ENCODE measurements at places on chromosomes 5 and 9.
A peak's percentile ranks its signal among the peaks of the same experiment; 100 is the strongest.

GRCh38 chr5:105057001-105057436 lies 1494.4 kb upstream of the NUDT12 start:
- no peak for DNase-seq

DNA sequence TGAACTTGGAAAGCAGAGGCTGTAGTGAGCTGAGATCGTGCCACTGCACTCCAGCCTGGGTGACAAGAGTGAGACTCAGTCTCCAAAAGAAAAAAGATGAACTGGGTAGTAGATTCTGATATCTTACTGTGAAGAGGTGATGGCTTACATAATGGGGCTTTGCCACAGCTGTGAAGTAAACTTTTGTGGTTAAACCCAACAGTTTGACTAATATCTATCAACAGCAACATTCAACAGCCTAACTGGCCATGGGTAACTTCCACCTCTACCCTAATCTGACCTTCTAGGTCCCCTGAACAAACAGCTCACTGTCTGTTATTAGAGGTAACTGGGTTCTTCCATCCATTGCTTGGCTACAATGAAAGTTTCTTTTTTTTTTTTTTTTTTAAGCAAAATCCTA lies 52.1 kb downstream of the TLE1 start:
- no peak for DNase-seq

- DNase-seq: peak; percentile 26
Observed at GRCh38 chr5:89036704-89037489, 153.9 kb upstream of the MEF2C start.

- DNase-seq: no peak
Observed at GRCh38 chr5:34005681-34006080, 2.2 kb downstream of the AMACR start.

DNA sequence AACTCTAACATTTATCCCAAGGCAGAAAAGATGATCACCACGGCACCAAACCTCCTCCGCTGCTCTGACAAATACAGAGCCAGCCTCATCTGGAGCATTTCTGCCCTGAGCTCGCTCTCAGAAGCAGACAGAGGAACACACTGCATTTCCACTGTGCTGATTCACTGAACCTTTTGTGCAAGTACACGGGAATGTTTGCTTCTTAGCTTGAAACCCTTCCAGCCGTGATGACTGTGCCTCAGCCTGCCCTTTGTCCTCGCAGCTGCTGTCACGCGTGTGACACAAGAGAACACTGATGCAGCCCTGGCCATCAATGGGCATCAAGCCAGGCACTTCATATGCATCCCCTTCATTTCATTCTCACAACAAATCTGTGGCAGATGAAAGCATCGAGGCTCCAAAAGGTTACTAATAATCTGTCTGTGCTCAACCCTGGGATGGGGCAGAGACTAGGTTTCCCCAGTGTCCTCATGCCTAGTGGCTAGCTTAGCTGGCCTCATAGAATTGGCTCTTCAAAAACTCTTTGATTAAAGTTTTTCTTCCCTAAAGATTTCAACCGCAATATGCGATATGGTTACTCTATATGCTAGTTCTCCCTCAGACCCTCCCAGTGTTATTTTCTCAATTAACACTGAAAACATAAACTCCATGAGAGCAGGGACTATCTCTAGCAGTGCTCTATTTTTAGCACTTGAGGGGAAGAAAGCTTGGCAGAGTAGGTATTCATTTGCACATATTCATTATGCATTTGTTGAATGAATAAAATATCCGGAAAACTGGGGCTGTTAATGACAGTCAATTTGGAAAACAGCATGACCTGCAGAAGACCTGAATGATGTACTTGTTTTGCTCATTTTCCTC lies 7.3 kb downstream of the CDC14B start:
- peak; percentile 88 for DNase-seq

GRCh38 chr9:72949918-72950325 lies 2.9 kb downstream of the ALDH1A1 start:
- peak; percentile 43 for DNase-seq

DNA sequence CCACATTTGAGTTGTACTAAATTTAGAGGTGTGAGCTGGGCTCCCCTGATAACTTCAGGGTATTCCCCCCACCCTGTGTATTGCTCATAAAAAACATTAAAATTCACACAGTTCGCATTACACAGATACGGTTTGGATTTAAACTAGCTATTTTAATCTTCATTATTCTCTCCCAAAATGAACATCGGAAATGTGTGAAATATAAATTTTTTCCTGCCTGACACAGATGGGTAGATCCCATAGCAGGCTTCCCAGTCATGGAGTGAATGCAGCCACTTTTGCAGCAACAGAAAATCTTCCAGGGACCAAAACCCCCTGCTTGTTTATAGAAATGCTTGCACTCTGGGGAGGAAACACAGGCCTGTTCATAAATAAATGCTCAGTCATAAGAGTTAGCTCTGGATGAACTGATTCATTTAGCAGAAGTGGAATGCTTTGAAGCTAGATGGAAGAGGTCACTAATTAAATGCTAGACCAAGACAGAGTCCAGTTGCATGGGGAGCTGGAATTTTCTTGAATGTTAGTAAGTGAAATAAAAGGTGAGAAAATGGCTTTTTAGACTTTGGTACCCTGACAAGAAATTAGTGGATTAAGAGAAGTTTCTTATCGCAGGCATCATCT lies 115.6 kb downstream of the PDE8B start:
- no peak for DNase-seq

GRCh38 chr9:107175816-107176435 lies 107.2 kb upstream of the RAD23B start:
- no peak for DNase-seq

GRCh38 chr5:91257301-91257700 lies 125.8 kb downstream of the ARRDC3 start:
- DNase-seq: no peak

DNA sequence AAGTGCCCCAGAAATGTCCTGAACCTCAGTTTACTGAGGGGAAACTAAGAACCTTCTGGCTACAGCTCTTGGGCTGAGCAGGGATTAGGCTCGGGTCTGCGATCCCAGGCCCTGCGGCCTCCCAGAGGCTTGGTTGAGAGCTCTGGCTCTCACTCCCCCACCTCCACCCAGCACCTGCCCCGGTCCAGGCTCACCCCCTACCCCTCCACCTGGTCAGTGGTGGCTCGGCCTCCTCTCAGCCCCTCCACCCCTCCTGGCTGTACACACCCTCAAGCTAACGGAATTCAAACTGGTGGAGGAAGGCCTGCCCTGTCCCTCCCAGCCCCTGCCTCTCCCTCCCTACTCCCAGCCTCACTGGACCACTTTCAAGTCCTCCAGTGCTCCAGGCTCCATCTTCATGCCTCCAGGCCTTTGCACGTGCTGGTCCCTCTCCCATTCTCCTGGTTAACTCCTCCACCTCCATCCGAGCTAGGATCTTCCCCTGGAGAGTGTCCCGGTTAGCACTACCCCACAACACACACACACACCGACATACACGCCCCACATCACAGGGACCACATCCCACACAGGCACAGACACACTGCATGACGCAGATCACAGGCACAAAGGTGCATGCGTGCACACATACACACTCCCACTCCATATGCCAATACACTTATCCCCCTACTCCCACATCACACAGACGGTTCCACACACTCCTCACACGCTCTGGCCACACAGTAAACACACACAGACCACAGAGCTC lies 130.9 kb downstream of the C9orf50 start:
- peak; percentile 36 for DNase-seq

DNA sequence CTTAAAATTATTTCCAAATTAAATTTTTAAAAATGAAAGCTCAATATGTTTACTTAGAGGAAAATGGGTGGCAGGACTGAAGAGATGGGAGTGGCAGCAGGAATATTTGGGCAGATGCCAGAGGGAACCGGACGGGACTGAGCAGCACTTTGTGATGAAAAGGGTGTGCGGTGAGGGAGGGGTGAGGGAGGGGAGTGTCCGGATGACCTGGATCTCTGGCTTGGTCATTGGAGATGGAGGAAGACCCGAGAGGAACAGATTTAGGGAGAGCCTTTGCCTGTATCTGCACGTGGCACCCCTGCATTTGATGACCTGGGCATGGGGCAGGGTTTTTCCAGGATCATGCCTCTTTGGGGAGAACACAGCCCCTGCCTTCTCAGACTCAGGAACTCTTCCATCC lies 201.1 kb upstream of the MVB12B start:
- no peak for DNase-seq

DNA sequence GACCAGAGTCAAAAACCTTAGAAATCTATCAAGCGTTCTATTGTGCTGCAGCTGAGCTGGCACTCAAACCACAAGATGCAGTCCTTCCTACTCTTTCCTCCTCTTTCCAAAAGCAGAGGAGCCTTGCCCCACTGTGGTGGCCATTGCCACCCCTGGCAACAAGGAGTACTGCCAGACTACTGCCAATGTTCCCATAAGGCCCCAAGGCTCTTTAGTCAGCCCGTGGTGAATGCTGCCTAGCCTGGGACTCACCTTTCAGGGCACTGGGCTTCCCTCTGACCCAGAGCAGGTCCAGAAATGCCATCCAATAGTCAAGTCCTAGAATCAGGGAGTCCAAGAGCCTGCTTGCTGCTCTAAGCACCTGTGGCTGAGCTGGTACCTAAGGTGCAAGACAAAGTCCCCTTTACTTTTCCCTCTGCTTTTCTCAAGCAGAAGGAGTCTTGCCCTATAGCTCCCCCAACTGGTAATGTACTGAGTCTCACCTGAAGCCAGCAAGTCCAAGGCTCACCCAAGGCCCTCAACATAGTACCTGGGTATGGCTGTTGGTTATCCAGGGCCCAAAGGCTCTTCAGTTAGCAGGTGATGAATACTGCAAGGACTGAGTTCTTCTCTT lies 219.4 kb downstream of the ATPSCKMT start:
- DNase-seq: peak; percentile 71

DNA sequence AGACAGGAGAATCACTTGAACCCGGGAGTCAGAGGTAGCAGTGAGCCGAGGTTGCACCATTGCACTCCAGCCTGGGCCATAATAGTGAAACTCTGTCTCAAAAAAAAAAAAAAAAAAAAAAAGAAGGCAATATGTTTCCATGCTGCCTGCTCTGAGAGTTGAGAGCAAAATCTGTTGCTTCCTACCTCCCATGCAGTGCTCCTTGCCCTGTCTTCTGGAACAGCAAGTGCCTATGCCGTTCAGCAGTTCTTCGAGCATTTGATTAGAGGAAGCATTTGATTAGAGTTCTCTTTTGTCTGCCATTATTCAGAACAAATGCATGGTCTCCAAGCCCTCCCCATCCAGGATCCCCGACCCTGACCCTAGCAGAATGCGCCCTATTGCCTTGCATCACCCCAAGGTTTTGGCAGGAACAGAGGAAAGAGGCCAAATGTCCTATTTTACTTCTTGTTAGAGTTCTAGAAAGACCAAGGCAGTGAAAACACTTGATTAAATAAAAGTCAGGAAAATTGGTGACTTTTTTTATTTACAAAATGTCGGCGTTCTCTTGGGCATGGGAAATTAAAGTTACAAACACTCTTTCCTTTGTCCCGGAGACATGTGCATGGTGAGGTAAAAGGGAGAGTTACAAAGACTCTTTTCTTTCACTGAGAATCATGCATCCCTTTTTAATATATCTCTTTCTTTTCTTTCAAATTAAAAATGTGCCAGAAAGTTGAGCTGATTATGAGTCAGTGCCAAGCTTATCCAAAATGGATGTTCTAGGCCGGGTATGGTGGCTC lies 27.8 kb upstream of the FSD1L start:
- no peak for DNase-seq

- no peak for DNase-seq
Observed at GRCh38 chr5:129362456-129362855, 97.6 kb upstream of the ADAMTS19 start.

DNA sequence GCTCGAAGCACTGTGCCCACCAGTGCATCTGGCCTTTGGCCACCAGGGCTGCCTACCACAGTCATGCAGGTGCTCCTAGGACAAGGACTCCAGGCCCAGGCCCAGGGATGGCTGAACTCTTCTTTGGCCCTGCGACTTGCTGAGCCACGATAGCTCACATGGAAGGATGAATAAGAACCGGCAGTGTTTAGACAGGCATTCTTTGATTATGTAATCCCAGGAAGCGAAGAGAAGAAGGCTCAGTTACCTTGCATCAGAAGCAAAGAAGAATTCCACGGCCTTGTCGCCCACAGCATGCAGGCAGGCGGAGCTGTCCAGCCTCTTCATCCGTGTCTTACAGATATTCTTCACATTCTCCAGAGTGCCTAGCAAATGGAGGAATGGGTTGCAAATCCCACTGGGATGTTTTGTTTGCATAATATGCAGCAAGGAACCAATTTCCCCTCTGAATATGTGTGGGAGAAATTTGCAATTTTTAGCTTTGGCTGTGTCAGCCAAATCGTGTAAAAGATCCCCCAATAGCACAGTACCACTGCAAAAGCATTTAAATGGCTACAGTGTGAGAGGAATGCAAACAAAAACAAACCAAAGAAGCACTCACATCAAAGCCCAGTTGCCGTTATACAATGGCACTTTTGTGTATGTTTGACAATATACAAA lies 29.1 kb downstream of the GFPT2 start:
- DNase-seq: no peak

- DNase-seq: peak; percentile 62
Observed at GRCh38 chr5:5421149-5421960, 1.1 kb upstream of the ICE1 start.

- DNase-seq: no peak
Observed at GRCh38 chr9:75830303-75830702, 60.2 kb upstream of the PCSK5 start.

DNA sequence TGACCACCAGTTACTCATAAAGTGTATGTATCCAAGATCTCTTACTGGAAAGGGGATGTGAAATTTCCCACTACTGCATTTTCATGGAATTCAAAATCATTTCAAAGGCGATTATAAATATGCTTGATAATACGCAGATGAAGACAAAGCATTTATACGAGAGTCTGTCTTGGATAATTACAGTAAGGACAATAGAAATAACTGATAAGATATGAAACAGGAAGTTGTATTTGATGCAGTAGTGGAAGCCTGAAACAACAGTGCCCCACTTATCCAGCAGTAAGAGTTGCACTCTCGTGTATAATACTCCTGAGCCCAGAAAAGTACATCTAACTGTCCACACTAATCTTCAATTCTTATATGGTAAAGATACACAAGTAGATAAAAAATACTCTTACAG lies 188.7 kb upstream of the POU5F2 start:
- no peak for DNase-seq

DNA sequence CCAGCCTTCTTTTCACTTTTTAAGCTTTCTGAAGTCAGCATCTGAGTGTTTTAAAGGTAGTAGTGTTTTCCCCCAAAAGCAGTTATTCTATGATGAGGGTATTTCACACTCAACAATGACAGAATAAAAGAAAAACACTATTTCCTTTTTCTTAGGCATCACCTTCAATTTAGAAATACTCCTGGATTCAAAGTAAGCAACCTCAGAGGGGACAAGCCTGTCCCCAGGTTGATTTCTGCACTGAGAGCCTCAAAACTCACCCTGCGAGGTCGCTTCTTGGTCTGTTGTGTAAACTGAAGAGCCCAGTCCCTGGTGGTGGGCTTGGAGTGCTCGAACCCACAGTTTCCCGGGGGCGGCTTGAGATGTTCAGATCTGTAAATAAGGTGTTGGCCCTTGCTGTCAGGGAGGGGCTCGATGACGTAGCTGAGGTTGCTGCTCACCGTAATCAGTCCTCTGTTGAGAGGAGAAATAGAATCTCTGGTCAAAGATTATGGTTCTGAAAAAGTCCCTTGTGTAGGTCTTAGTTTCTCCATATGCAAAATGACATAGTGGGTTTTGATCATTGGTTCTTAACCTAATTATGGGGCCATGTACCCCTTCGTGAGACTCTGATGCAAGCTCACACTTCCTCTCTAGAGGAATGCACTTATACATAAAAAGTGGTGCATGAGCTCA lies 55.9 kb downstream of the ADAM19 start:
- DNase-seq: no peak

Data from DMS53 (cell line).